Left cardiac atrium (tissue), 4 donors: ENCODE measurements at places on chromosomes 11 and 22.

DNA sequence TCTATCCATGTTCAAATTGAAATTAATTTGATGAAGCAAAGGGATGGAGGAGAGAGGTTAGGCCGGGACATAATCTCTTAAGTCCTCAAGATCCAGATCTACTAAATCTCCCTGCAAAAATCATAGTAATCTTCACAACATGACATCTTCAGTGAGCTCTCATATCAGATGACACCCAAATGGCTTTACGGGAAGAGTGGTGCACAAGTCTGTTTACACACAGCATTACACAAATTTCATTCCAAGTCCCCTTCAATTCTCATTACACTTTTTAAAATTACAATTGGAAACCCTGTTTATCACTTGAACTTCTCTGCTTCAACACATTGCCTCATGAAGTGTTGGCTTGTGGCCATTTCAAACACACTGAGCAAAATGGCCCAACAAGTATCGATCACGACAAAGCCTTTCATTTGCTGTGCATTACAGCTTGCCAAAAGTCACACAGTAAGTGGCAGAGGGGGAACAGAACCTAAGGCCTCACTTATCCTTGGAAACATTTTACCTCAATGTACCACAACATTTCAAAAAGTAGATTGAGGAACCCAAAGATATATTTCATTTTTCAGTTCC, 17.9 kb upstream of the TPH1 start:
- DNase-seq = no peak

DNA sequence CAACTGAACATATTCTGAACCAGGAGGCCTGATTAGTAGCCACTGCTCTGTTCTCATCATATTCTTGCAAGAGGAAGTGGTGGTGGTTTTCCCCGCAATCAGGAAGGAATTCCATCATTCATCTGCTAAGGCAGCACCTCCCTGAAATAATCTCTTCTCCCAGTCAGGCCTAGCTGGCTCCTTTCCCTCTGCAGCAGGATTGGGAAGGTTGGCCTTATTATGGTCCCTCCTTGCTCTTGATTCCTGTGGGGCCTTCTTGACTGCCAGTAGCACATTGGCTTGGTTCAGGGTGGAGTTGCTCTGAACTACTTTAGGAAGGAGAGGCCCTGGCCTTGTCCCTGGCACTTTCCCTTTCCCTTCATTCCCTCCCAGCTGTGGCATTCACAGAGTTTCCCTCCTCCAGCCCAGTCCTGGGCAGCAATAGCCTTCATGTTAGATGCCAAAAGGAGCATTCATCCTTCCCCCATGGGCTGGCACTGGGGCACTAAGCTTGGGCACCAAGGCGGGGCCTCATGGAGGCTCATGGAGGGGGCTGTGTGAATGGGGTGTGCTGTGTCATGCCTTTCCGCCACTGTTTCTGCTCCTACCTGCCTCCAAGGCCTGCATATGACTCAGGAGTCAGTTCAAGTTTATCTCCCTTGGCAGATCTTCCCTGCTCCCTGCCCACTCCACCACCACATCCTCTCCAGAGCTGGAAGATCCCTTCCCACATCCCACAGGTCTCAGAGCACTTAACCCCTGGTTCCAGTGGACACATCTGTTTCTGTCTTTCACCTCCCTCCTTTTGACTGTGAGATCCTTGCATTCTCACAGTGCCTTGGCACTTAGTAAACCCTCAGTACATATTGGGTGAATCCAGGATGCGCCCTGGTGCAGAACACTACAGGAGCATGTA, 27.6 kb upstream of the CD44 start:
- peak; percentile 31 for DNase-seq

DNA sequence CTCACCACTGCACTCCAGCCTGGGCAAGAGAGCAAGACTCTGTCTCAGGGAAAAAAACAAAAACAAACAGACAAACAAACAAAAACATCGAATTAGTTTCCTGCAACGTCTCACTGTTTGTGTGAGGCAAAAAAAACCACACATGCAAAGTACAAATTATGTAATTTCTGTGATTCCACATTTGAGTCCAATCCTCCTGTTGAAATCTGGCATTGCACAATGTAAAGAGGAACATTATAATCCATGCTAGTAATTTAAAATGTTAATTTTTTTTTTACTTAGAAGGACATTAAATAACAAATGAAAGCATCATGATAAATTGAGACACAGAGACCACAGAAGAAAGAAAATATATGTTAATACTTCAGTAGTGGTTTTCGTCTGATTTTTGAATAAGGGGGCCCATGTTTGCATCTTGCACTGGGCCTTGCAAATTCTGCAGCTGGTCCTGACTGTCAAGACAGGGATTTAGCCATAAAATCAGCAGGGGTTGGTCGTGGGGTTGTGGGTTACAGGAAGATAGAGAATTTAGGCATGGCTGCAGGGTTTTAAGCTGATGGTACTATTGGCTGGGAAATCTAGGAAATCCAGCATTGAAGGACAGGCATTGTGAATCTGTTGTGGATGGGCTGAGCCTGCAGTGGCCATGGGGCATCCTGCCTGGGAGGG, 102.6 kb upstream of the ALDH3B2 start:
- no peak for DNase-seq

DNA sequence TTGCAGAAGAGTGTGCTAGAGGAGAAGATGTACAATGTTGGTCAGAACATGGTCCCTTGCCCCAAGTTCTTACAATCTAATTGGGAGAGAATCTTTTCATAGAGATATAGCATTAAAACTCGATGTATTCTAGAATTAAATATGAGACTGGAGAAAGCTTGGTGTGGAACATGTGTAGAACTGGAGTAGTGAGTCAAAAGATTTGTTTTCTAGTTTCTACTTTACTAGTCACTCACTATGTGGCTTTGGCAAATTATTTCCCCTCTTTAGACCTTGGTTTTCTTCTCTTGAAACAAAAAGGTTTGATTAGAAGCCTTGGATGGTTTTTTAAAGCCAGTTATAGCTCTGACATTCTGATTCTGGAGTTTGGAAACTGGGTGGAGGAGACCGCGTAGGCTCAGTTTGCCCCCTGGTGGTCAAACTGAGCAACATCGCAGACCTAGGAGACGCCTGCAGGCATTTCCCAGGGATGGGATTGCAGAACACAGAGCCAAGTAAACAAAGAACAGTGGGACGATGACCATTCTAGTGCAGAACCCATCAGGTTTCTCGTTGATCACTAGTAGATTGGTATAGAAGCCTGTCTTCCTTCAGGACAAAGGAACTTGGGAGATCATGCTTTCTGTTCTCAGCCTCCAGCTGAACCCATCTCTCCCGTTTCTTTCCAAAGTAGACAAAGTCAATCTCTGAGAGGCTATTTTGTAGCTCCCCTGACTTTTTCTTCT, 8.5 kb upstream of the CHRDL2 start:
- DNase-seq = peak; percentile 48

DNA sequence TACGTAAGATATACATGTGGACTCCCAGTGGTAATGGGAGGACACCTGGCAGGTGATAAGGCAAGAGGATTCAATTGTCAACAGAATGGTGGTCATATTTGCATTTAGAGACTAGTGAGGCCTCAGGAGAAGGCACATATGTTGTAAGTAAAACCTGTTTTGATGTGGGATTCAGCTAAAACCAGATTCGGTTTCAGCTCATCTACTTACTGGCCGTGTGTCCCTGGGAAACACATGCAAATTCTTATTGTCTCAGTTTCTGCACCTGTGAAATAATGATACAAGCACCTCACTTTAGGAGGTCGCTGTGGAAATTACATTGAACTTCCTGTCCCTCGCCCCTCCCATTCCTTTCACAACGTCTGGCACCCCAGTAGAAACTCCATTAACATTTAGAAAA, 78.9 kb upstream of the FIBIN start:
- no peak for DNase-seq

DNA sequence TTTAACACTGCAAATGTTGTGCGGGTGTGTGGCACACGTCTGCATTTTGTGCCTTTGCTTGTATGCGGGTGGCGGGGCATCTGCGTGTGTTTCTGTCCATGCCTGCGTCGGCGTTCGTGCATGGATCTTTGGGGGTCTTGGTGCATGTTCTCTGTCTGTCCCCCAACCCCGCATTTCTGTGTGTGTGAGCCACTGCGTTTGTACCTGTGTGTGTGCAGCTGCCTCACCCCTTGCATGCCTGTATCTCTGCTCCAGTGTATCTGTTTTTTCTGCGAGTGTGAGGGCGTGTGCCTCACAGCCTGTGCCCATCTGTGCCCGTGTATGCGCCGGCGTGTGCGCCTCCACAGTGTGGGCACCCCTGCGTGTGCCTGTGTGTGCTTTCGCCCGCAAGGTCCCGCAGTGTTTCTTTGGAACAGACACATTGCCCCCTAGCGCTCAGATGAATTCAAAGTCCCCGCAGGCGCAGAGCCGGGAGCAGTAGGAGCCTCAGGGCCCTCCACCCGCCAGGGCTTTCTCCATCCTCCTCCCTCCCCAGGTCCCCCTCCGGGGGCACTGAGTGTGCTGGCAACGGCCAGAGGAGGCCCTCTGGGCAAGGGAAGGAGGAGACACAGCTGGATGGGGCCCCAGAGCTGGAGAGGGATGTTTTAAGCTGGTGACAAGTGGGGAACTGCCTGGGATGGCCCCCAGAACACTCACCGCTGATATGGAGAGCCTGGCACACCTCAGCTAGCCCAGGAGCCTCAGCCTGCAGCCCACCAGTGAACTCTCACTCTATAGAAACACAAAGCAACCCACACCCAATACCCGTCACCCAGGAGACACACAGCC, 3.1 kb upstream of the MN1 start:
- peak; percentile 78 for DNase-seq

- DNase-seq = no peak
Observed at GRCh38 chr11:91248199-91248807, 976.3 kb upstream of the FAT3 start.

DNA sequence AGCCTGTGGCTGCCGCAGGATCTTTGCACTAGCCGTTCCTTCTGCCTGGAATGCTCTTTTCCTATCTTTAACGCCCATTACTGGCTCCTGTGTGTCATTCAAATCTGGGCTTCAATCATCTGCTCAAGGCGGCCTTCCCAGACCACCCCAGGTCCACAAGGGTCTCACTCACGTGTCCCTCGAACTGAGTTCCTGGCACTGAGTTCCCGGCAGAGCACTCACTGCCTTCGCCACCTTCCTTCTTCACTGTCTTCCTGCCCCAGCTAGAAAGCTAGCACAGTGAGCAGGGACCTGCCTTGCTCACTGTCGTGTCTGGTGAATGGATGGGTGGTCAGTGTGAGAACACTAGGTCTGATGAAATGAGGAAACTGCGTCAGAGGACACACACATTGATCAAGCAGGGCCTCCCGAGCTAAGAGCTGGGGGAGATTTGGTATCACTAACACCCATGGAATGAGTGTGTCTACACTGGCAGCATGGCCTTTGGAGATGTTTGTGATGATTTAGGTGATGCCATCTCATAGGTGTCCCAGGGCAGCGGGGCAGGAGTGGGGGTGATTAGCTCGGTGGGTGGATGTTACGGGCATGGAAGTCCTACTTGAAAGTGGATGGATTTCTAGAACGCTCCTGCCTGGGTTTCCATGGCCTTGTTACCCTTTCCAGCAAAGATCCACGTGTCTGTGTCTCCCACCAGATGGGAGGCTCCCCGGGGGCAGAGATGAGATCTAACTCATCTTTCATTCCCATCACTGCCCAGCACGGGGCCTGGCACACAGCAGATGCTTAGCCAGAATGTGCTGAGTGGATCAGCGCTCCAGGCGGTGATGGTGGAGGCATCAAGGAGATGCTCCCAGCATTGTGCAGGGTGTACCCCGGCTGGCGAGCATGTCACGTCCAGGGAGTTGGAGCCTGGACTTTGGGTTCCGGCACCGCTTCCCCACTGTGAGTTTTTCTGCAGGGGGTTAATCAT, 64.5 kb downstream of the SHISAL1 start:
- no peak for DNase-seq
